Fibroblast of the aortic adventitia (primary cell): ENCODE measurements at places on chromosomes 2 and 18. TPM values are rescaled to one million over a fixed set of nuclear protein-coding genes. Genes with fewer than 3 reads are reported as not detected.

The RUFY4 gene
- total RNA-seq, result not detected in 2 replicates

GRCh38 chr2:228628682-228629081, 447.2 kb upstream of the SPHKAP start:
- DNase-seq, result no peak

The MDH1B gene
- total RNA-seq, result 0.81 and 15.1 TPM in 2 replicates

DNA sequence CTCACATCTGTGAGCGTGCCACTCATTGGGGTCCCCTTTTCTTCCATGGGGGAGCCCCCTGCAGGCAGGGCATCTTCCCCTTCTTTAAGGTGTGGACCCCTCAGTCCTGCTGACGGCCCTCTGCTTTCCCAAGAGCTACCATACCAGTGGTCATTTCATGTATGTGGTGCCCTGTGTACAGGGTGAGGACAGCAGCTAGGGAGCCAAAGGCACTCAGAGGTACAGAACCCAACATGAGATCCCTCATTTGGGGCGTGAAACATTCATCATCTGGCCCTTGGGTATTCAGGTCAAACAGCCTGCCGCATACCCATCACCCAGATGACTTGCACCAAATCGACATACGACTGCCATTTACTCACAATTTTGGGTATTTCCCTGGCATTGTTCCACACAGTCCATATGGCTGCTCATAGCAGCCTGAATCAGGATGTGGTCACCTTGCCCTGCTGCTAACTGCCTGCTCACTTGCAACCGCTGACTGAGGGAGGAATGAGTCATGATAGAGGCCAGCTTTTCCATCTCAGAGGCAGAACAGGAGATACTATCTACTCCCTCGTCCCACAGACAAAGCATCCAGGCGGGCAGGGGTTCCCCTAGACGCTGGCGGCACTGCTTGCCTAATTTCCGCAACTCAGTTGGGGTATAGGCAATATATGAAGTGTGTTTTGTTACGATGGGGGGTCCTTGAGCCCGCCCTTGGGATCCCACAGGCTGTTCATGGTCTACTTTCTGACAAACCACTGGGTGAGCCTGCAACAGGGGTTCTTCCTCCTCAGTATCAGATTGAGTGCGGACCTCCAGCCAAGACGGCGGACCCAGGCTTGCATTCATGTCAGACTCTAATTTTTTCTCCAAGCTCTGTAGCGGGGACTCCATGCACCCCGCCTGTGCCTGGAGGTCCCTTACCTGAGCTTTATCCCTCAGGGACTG, 228.6 kb downstream of the SATB2 start:
- peak; percentile 85 for DNase-seq

DNA sequence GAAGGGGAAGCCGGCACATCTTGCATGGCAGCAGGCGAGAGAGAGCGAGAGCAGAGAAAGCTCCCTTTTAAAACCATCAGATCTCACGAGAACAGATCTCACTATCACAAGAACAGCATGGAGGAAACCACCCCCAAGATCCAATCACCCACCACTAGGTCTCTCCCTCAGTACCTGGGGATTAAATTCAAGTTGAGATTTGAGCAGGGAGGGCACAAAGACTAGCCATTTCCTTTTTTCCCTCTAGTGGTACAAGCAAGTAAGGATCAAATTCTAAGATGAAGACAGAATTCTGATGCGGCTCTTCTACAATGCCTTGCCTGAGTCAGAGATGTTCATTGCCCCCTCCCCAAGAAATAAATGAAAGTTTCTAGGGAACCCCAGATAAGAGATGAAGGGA, 45.6 kb upstream of the ANKRD44 start:
- no peak for DNase-seq

The CYS1 gene
- total RNA-seq, result 3.2 and 7.0 TPM in 2 replicates

DNA sequence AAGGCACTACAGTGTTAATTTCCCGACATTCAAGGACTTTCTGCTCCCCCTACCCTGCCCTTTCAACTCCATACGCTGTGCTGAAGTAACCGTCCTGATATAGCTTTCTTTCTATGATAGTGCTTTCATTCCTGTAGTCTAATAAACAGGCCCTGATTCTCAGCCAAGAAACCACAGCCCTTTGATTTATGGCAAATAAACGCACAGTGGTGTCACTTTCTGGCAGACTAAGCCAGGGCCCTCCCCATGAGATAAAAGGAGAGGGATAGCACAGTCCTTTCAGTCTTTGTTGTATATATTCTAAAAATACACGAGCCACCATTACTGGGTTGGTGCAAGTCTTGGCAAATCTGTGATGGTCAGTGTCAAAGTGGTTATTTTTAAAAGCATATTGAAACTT, 291.2 kb downstream of the ALPK2 start:
- DNase-seq, result peak; percentile 42

DNA sequence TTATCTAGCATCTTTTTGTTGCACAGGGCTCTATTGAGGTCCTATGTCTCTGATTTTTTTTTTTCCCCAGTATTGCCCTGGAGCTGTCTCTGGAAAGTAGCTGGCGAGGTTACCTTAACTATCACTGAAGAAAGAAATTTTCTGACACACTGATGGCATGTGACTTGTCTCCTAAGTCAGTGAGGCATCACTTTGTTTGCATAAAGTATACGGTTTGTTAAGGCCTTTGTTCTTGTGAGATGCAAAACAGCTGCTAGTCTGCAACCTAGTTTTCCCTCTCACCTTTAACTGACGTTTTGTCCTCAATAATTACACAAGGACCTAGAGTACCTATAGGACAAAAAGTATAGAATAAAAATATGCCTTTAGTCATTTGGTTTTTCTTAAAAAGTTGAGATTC, 41.8 kb downstream of the UBXN4 start:
- no peak for DNase-seq

DNA sequence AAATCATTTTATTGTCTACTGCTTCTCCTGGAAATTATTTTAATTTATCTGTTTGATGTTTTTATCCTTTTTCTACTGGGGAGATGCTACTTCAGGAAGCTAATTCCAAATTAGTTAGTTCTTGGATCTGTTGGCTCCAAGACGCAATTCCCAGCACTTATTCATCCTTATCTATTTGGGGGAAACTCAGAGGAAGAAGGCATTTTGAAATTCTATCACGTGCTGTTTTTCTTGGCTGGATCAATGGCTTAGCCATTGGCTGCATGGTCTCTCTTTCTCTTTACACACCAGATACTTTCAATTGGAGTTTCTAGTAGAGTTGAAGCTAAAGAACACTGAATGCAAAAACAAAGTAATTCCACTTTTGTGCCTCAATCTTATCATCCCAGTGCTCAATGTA, 98.3 kb downstream of the RAPGEF4 start:
- DNase-seq, result peak; percentile 91

- DNase-seq, result peak; percentile 74
Measured at GRCh38 chr2:33126958-33127357, 180.2 kb downstream of the LTBP1 start.

GRCh38 chr2:144580521-144581161, 60.7 kb upstream of the ZEB2 start:
- no peak for DNase-seq

DNA sequence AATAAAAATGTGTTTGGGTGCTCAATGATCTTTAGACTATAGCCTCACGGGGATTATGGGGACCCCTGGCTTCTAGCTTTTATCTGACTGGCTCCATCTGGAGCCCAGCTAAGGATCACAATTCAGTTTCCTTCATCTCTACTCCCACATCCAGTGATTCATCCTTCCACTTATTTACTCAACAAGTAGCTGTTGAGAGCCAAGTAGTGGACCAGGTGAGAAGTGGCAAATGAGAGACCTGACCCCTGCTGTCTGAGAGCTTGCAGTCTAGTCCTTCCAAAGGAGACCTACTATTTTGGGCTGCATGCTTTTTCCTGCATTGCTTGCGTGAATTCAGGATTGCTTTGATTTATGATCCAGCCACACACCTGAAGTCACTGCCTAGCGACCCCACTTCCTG, 10.7 kb upstream of the DSG3 start:
- DNase-seq, result no peak

DNA sequence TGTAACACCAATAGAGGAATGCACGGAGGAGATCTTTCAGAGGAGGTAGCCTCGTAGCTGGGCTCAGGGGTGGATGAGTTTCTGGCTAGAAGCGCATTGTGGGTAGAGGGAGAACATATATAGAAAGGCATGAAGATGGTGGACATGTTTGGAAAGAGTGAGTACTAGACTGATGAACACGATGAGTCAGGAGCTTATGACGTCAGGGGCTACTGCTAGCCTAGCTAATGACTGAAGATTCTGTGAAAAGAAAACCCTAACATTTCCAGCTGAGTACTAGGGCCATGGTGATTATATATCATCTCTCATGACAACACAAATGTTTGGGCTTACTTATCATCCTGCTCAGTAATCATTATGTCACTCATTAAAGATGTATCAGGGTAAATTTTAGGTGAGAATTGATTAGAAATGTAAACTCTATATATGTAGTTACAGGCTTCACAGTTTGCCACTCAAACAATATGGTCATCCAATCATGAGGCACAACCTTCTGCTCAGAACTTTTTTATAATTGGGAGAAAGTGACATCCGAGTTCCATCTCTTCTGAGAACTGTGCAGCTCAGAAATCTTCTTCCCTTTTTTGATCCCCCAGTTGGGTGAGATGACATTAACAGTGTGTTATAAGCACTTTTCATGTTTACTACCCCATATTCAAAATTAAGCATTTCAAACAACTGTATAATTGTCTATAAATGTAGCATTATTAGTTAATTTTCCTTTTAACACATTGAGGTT, 22.2 kb upstream of the IL1RN start:
- DNase-seq, result peak; percentile 68

DNA sequence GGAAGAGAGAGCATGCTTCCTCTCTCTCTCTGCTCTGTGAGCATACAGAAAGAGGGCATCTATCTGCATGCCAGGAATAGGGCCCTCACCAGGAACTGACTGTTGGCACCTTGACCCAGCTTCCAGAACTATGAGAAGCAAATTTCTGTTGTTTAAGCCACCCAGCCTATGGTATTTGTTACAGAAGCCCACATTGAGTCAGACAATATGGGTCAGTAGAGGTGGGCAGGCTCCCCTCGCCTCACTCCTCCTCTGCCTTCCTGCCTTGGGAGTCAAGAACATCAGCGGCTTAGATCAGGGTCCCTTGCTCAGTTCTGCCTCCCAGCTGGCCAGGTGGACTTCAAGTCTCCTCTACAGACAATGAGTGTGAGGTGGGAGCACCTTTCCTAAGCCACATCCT, 92.3 kb downstream of the COPS8 start:
- no peak for DNase-seq
